ENCODE measurements at places on chromosomes 4 and X. TPM values are rescaled to one million over a fixed set of nuclear protein-coding genes. Genes with fewer than 3 reads are reported as not detected.

STATH gene
- total RNA-seq: not detected

RRAGB gene
- total RNA-seq: 25.6 TPM

NAAA gene
- total RNA-seq: 13.0 TPM

IDH3G gene
- total RNA-seq: 25.1 TPM

AREG gene
- not detected for total RNA-seq

MEPE gene
- not detected for total RNA-seq

SSX4 gene
- total RNA-seq: not detected

GLRA3 gene
- not detected for total RNA-seq

PABPC5 gene
- total RNA-seq: 6.3 TPM

S100G gene
- not detected for total RNA-seq

PRSS12 gene
- total RNA-seq: 10.4 TPM

ASB11 gene
- 15.1 TPM for total RNA-seq

ADAD1 gene
- not detected for total RNA-seq

METTL14 gene
- 15.1 TPM for total RNA-seq

SMIM10 gene
- total RNA-seq: 2.1 TPM

RHOH gene
- 1.0 TPM for total RNA-seq

ZFP42 gene
- not detected for total RNA-seq

CAPN6 gene
- 205 TPM for total RNA-seq

MSX1 gene
- 1.6 TPM for total RNA-seq

CT45A2 gene
- total RNA-seq: 0.52 TPM

FRG2 gene
- not detected for total RNA-seq

BTK gene
- total RNA-seq: 2.1 TPM

REELD1 gene
- total RNA-seq: not detected

SYTL5 gene
- not detected for total RNA-seq

CYSLTR1 gene
- 7.3 TPM for total RNA-seq

PPP2R2C gene
- total RNA-seq: not detected

NALF2 gene
- total RNA-seq: not detected

RTL3 gene
- total RNA-seq: under 0.01 TPM

FGG gene
- total RNA-seq: 4.7 TPM

GRIPAP1 gene
- total RNA-seq: 10.4 TPM

HSD17B13 gene
- not detected for total RNA-seq

GPR82 gene
- total RNA-seq: not detected

CT47B1 gene
- total RNA-seq: not detected

CLRN2 gene
- not detected for total RNA-seq

PRRG3 gene
- 9.4 TPM for total RNA-seq

SLC7A11 gene
- 1.0 TPM for total RNA-seq

FHDC1 gene
- total RNA-seq: 3.7 TPM

ANXA3 gene
- 14.6 TPM for total RNA-seq

DRD5 gene
- total RNA-seq: under 0.01 TPM

COL4A5 gene
- 17.2 TPM for total RNA-seq

ASB5 gene
- 77.8 TPM for total RNA-seq

SPANXN4 gene
- total RNA-seq: not detected

GPR119 gene
- not detected for total RNA-seq

PCDH18 gene
- total RNA-seq: 57.4 TPM

MAGEC1 gene
- not detected for total RNA-seq

UGT2B11 gene
- total RNA-seq: not detected

NUP62CL gene
- total RNA-seq: 1.6 TPM

ADAMTS3 gene
- 2.1 TPM for total RNA-seq

HSFX3 gene
- total RNA-seq: not detected

Data from skeletal muscle tissue (tissue), 5 donors.